HS-27A (cell line): ENCODE measurements at places on chromosomes 1 and 21.

DNA sequence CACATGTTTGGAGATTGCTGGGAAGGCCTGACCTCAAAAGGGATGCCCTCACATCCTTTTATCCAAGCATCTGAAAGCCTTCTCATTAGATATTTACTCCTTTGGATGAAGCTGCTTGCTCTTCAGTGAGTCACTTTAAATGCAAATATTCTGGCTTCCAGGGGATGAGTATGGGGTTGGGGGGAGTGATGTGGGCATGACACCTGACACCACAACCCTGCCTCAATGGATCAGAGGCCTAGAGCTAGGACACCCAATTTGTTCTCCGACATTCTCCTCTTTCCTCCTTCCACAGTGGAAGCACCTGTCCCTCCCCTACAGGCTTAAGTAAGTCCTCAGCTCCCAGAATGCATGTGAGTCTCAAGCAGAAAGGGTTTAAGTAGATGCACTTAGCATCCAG lies 238.3 kb downstream of the OMA1 start:
- no peak for DNase-seq

DNA sequence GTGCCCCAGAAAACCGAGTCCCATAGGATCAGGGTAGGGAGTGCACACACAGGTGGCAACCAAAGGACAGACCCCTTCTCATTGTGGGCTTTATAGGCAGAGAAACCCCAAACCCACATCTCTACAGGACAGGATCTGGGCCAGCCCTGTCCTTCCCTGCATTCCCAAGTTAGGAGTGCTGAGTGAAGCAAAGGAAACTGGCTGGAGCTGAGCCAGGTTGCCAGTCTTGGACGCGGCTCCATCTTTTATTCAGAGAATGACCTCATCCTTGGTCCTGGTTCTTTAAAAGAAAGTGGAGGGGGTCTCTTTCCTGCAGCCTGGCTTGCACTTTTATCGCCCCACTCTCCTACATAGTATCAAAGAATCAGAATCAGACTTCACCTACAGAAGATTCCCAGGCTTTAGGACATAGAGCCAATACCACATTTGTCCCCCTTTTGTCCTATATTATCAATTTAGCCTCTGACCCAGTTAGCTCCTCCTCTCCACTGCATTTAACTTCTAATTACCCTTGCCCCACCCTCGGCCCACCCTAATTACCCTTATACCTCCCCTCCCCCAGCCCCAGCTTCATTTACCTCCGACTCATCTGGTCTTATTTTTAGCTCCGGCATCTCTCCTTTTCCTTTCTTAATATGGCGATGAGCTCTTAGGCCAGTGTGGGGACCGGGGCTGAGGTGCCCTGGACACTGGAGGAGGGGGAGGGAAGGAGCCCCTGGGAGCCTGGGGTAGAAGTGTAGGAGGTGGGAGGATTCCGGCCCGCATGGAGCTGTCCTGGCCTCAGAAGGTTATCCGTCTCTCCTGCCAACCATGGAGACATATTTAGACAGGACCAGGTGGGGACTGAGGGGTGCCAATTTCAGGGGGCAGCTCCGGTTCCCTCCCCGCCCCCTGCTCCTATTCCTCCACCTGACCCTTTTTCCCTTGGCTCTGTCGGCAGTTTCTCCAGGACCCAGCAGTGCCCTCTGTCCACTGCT lies at the start of gene CASQ1:
Gene CASQ1, plus strand, starts transcription at position 927 of the 977 bp plus-strand sequence. CDS start 177 bp downstream, outside the sequence.
- no peak for DNase-seq

GRCh38 chr1:109728870-109729269 lies 12.0 kb downstream of the GSTM3 start:
- no peak for DNase-seq

GRCh38 chr1:221778535-221779142 lies 36.8 kb upstream of the DUSP10 start:
- no peak for DNase-seq

- no peak for DNase-seq
These were observed 99.5 kb downstream of the MAN1A2 start for GRCh38 chr1:117466761-117467160.

- no peak for DNase-seq
These were observed 139.7 kb upstream of the C1orf87 start for GRCh38 chr1:60213253-60213652.

- DNase-seq = no peak
These were observed 6.0 kb downstream of the TMPRSS2 start for GRCh38 chr21:41501919-41502318.

DNA sequence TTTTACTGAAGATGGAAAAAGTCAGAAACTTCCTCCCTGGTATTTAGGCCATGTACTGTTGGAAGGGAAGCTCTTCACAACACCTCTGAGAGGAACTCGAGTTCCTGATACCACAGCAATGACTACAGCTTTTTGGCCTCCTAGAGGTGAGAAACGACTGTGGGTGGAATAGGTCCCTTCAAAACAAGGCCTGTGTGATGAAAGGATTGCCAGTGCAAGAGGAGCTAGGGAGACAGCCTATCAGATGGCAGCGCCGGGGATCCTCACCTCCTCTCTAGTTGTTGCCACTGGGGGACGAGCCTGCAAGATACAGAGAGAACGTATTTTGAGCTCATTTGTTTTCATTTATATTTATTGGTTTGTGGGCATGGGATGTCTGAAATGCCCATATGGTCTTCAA lies 187.8 kb upstream of the KCND3 start:
- DNase-seq = no peak

DNA sequence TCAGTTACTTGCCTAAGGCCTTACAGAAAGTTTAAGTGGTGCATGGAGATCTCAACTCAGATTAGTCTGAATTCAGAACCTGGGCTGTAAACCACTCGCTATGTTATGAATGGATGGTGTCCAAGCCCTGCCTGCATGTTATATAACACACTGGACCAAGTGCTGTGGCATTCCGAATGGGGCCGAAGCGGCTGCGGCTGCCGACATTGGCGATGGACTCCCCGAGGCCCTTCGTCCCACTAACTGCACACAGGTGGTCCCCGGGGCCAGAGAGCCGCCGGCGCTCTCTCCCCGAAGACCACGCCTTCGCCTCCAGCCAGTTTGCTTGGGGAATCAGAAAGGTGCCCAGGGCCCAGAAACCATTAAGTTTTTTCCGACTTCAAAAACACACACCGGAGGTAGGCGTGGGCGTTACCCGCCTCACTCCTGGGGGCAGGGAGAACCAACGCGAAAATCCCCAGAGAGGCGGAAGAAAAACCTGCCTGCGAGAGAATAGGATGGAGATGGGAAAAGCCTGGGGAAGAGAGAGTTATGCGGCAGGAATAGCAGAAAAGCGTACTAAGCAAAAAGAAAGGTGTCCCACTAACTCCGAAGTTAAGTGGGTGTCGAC lies 579 bp upstream of the TENT5C start:
- no peak for DNase-seq

GRCh38 chr21:46289655-46290179 lies 3.6 kb downstream of the YBEY start:
- no peak for DNase-seq

GRCh38 chr1:37486680-37487618 lies 12.6 kb downstream of the ZC3H12A start:
- DNase-seq = no peak

DNA sequence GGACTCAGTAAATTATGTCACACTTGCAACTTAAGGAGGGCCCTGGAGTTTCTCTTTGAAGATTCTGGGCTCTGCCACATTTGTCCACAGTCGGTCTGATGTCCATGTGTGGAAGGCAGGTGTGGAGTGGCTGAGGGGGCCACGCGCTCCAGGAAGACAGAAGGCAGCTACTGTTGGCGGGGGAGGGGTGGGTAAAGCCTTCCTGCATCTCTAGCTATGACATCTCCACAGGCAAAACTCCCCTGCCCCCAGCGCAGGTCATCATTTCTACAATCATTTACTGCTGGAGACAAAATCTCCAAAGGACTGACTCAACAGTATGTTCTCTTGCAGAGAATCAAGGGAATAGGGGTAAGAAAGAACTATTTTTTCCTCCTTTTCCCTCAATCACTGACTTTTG lies 11.4 kb upstream of the TSPEAR start:
- DNase-seq = no peak

- DNase-seq = no peak
These were observed 423.8 kb upstream of the CXADR start for GRCh38 chr21:17089091-17089491.

DNA sequence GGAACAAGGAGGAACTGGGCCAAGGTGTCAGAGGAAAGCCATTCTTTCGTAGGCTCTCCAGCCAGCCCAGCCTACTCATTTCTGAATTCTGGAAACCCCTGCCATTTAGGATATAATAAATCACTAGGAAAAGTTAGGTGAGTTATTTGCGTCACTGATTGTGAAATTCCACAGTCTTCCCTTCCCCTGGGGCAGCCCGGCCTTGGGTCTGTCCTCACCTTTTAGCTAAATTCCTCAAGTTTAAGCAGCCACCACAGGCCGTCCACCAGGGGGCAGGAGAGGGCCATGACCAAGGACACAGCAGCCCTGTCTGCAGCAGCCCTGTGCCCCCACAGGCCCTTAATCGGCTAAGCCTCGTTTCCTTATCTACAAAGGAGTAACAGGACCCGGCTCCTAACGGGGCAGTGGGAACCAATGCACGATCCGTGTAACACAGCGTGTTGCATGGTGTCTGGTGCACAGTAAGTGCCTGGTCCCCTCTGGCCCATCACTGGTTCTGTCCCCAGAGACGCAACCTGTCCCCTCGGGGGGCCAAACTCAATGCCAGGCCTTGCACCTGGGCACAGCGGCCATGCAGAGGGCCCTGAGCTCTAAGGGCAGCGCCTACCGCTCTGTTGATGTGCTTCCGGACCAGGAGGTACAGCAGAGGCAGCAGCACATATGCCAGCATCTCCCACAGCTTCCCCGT lies 18.1 kb downstream of the GPR157 start:
- DNase-seq = no peak

DNA sequence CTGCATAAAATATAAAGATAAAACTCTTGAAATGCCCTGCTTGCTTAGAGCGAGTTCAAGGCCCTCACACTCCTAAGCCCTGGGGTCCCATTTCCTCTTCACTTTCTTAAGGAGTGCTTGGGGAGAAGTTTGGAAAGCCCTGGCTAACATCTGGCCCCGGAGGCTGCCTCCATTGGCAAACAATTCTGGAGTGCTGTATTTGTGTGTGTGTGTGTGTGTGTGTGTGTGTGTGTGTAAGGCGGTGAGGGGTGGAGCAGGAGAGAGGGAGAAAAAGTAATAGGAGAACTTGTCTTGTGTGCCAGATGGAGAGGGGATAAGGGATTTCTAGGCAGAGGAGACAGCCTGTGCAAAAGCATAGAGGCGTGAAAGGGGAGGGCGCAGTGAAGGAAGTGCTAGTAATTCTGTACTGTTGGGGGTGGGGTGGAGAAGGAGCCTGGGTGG lies 578 bp upstream of the TRIM62 start:
- DNase-seq = no peak

DNA sequence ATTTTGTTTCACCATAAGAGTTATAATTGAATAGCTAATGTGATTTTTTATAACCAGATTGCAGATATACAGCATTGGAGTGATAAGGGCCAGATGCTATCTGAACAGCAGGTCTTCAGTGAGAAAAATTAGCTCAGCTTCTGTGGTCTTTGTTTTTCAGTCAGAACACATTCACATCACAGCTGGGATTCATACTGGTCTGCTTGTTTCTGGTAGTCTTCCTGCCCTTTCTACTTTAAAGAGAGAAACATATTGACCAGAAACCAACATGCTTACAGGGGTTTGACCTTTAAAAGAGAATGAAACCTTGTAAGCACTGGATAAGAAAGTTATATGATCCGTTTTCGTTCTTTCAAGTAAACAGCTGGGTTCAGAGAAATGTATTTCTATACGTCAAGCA lies 213.7 kb upstream of the TMPRSS15 start:
- no peak for DNase-seq

DNA sequence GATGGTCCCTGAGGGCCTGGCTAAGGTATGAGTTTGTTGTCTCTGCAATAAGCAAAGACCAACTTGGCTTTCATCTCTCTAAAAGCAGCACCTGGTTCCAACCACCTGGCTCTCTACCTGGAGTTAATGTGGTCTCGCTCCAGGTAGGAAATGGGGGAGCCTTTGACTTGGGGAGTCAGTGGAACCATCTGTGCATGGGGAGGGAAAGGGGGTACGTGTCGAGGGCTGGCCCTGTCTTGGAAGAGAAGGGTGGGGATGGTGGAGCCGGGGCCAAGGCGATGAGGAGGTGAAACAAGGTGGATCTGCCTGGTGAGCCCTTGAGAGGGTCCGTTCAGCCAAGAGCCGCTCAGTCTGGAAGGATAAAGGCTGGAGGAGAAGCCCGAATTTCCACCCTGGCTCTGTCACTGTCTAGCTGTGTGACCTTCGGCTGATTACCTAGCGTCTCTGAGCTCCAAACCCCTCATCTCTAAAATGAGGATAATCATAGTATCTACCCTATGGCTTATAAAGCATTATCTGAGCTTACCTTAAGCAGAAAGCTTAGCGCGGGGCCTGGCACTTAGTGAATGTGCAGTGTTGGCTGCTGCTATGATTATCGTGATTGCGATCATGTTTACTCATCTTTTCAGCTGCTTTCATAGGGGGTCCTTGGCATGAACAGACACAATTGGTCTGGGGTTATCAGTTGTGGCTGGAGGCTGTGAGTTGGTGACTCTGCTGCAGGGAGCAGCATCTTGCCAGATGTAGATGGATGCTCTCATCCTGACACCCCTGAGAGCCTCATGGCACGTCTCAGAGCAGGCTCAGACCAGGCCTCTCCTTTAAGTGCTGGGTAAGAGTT lies 78.7 kb downstream of the ACTL8 start:
- no peak for DNase-seq

GRCh38 chr1:94819238-94819944 lies 766 bp upstream of the SLC44A3 start:
- no peak for DNase-seq

GRCh38 chr1:183390561-183390960 lies 27.6 kb downstream of the NMNAT2 start:
- DNase-seq = no peak

GRCh38 chr1:14220324-14220723 lies 378.2 kb upstream of the KAZN start:
- no peak for DNase-seq

DNA sequence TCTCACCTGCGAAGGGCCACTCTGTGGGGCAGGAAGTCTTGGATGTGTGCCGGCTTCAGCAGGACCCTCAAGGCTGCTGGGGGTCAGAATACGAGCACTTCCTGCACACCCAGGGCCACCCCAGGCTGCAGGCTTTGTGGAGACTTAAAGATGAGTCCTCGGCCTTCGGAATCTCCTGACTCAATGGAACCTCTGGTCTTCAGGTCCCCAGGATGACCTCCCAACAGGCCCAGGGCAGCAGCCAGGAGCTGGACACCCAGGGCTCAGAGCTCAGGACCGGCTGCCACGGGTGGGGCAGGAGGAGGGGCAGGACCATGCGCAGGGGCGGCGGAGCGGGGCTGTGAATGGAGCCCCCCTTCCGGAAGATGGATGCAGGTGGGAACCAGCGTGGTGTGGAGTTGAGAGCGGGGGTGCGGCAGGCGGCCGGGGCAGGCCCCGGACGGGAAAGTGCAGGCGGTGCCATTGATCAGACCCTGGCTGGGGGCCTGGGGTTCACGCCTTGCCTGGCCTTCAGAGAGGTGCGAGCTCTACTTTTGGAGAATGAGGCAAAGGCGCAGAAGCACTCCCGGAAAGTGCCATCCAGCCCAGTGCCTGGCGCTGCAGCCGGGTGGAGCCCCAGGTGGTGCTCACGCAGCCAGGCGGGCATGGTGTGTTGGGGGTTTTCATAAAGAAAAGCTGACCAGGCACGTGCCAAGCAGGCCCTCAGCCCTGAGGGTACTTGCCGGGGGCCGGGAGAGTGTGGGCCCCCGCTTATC lies 10.4 kb downstream of the COL18A1 start:
- no peak for DNase-seq

GRCh38 chr1:40404670-40405462 lies 31.3 kb downstream of the SMAP2 start:
- DNase-seq = peak; percentile 26

GRCh38 chr1:88891951-88892340 lies 579 bp upstream of the GTF2B start:
- no peak for DNase-seq
